ENCODE measurements at places on chromosomes 12 and 14.

- ATAC-seq: no peak
These were observed 11.5 kb upstream of the C14orf93 start for GRCh38 chr14:23021434-23021833.

GRCh38 chr12:107360482-107360881 is 267.1 kb upstream of the CRY1 start:
- ATAC-seq: no peak

DNA sequence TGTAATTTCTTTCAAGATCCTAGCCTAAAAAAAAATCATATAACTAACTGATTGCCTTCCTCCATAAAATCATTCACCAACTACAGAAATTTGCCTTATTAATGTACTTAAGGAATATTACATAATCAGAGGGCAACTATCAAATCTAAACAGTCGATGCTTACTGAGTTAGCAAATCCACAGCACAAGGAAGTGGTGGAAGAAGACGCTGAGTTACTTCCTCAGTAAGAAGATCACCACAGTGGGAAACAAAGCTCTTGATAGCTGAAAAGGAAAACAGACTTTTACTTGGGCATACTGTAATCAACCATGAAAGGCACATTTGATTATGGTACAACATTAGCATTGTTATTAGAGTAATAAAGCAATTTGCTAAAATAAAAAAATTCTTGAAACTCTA is 48.7 kb downstream of the HEATR5A start:
- ATAC-seq: no peak

DNA sequence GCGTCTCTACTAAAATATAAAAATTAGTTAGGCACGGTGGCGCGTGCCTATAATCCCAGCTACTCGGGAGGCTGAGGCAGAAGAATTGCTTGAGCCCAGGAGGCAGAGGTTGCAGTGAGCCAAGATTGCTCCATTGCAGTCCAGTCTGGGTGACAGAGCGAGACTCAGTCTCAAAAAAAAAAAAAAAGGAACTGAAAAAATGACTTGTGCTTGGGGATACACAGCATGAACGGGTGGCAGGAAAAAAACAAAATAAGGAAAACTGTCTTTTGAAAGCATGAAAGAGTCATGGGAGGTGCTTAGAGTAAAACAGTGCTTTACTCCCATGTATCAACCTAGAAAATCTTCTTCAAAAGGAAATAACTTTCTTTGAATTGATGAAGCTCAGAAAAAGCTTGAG is 80.8 kb downstream of the TMTC1 start:
- no peak for ATAC-seq

DNA sequence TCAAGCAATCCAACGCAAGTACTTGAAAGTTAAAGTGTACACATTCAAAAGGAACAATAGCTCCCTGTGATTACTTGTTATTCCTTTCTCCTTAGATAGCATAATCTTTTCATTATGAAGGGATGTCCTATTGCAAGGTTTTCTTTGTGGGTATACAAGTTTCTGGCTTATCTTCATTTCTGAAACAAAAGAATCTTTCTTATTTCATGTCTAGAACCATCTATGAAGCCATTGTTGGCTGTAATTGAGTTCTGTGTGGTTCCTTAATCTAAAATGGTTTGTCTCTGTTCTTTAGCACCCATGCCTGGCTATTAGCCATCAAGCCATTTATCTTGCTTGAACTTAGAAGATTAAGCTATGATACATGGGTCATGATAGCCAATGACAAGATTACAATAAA is 95.0 kb downstream of the VEZT start:
- no peak for ATAC-seq

- ATAC-seq: no peak
These were observed 227.4 kb downstream of the NEDD1 start for GRCh38 chr12:97134495-97134894.

GRCh38 chr12:86801439-86801838 is 545.2 kb upstream of the MGAT4C start:
- ATAC-seq: no peak

- ATAC-seq: no peak
These were observed 177.4 kb downstream of the DPF3 start for GRCh38 chr14:72716476-72716875.

- no peak for ATAC-seq
These were observed 73.5 kb upstream of the FICD start for GRCh38 chr12:108441549-108441948.

GRCh38 chr14:83814896-83815295 is 1715.0 kb upstream of the FLRT2 start:
- ATAC-seq: no peak

GRCh38 chr12:92571169-92571568 is 131.6 kb upstream of the PLEKHG7 start:
- no peak for ATAC-seq

DNA sequence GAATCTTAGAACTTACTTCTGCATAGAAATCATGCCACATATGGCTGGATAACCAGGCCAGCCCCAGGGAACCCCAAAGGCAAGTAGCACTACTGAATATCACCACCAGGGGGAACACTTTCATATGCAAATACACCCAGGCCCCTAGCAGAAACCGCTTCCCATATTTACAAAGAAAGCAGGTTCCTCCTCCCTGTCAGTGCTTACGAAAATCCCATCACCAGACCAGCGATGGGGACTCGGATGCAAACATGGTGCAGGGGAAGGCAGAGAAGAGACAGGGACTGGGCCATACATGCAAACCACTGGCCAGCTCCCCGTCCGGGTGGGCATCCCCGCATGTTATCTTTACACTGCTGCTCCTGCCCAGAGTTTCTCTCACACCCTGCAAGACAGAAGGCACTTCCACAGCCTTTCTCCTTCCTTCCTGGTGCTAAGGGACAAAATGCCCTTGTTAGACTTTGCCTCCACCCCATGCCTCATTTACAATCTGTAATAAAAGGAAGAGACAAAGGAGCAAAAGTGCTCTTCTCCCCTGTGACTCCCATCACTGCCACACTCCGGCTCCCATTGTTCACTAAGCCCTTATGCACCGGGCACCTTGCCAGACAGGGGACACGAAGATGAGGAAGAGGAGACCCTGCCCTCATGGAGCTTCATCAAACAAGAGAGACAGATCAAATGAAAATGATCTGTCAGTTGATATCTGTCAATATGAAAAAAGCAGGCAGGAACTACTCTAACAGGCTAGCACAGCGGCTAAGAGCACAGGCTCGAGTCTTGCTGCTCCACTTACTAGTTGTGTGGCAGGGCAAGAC is 62.3 kb downstream of the PTPN21 start:
- ATAC-seq: peak; percentile 99

GRCh38 chr12:75257510-75257909 is 47.9 kb upstream of the KCNC2 start:
- ATAC-seq: peak; percentile 59

DNA sequence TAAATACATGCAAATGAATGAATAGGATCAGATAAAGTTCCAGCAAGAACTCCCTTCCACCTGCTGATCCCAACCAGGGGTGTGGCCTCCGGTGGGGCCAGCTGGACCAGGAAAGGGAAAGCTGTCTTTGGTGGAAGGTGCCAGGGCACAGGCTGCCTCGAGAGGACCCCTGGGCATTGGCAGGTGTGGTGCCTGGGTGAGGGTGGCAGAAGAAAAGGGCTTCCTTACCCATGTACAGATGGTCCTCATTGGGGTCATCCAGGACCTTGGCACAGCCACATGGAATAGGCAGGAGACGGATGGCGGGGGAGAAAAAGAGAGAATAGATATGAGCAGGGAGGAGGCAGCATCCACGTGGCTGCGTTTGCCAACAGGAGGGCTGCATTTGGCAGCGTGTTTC is 36.4 kb downstream of the CAMKK2 start:
- ATAC-seq: no peak

GRCh38 chr14:81927070-81927469 is 393.4 kb upstream of the SEL1L start:
- ATAC-seq: no peak

DNA sequence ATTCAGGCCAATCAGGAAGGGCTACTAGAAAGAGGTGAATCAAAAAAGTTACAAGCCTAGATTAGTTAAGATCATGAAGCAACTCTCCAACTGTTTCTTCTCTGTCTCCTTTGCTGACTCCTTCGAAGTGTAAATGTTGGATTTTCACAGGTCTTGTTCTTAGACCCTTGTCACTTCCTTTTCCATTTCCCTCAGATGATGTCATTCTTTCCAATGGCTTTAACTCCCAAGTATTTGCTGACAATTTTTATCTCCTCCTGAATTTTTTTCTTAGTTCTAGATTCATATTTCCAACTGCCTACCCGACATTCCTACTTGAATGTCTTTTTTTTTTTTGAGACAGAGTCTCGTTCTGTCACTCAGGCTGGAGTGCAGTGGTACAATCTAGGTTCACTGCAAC is 10.8 kb downstream of the GAS2L3 start:
- no peak for ATAC-seq

- ATAC-seq: no peak
These were observed 6.4 kb upstream of the CD27 start for GRCh38 chr12:6438345-6438744.

GRCh38 chr12:101698800-101699347 is 1.4 kb downstream of the CHPT1 start:
- peak; percentile 70 for ATAC-seq

- no peak for ATAC-seq
These were observed 98.1 kb upstream of the GRIP1 start for GRCh38 chr12:66776974-66777373.

DNA sequence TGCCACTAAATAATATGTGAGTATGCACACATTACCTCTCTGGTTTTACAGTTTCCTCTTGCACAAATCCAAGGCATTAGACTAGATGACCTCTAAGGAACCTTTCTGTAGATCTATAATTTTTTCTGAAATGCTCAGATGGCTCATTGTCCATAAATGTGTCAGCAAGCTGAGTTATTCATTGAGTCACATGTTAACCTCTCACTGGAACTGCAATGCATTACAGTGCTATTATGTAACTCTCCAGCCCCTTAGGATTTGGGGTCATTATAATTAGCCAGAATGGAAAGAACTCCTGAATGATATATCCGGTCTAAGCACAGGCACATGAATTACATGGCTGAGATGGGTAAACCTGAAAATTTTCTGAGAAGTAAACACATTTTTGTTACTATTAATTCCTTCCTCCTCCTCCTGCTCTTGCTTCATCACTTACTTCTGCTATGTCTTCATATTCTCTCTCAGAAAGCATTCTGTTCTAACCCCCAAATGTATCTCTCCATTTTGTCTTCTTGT is 20.3 kb upstream of the DRAM1 start:
- peak; percentile 66 for ATAC-seq

GRCh38 chr14:78028471-78028870 is 141.7 kb upstream of the NRXN3 start:
- ATAC-seq: no peak

DNA sequence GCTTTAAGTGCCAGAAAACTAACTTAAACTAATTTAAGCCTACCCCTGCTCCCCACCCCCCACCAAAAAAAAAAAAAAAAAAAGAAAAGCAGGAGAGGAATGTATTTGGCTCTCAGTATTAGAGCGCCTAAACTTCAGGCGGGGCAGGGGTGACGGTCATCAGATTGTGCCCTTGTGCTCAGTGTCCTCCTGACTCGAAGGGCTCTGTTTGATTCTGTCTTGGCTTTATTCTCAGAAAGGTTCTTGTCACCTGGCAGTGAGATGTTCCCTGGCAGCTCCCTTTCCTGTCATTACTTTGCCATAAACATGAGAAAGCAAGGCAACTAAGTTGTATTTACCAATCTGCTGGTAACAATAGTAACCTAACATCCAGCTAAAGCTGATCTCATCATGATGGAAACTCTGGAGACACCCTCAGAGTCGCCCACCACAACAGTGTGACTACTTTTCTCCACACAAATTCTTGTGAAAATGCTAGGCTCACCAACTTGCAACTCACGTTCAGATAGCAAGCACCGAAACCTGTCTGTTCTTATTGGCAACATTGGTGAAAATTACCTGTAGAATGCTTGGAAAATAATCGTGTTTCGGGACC is 39.0 kb upstream of the WNK1 start:
- no peak for ATAC-seq

GRCh38 chr12:51001799-51002198 is 24.4 kb downstream of the SLC11A2 start:
- no peak for ATAC-seq

- no peak for ATAC-seq
These were observed 56.0 kb downstream of the TTC9 start for GRCh38 chr14:70697701-70698100.

- ATAC-seq: peak; percentile 71
These were observed 123.1 kb downstream of the SRGAP1 start for GRCh38 chr12:63967358-63968145.

DNA sequence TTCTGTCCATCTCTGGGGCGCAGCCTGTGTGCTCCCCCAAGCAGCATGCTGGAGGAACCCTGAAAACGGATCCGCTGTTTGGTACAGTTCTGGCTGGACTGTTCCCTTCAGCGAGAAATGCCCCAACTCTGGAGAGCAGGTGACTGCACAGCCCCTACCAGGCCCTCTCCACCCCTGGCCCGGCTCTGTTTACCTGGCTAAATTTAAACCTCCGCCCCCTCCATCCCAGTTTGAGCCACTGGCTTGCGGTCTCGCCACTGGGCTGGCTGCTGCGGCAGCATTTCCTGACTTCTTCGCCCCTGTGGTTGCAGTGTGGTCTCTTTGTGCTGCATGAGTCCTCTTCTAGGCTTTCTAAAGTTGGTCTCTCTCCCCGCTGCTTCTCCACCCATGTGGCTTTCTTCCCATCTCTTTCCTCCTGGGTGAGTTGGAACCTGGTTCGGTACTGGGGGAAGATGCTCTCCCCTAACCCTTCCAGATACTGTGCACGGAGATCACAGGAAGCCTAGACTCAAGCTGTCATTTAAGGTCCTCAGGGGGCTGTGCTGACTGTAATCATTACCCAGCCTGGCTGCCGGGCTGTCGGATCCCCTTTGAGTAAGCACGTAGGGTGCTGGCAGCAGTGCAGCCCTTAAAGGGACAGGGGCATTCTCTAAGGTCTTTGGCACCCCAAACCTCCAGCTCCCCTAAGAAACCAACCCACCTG is 60.6 kb downstream of the FBXL14 start:
- ATAC-seq: no peak

- no peak for ATAC-seq
These were observed 11.2 kb upstream of the PLD4 start for GRCh38 chr14:104913435-104913834.

GRCh38 chr14:69559581-69560011 is 15.1 kb downstream of the CCDC177 start:
- peak; percentile 63 for ATAC-seq

- peak; percentile 8 for ATAC-seq
These were observed 523 bp downstream of the WSB2 start for GRCh38 chr12:118060301-118061010.

- ATAC-seq: peak; percentile 93
These were observed 104.5 kb upstream of the FRMD6 start for GRCh38 chr14:51547260-51547659.

GRCh38 chr12:24444634-24445033 is 495.2 kb upstream of the SOX5 start:
- no peak for ATAC-seq

DNA sequence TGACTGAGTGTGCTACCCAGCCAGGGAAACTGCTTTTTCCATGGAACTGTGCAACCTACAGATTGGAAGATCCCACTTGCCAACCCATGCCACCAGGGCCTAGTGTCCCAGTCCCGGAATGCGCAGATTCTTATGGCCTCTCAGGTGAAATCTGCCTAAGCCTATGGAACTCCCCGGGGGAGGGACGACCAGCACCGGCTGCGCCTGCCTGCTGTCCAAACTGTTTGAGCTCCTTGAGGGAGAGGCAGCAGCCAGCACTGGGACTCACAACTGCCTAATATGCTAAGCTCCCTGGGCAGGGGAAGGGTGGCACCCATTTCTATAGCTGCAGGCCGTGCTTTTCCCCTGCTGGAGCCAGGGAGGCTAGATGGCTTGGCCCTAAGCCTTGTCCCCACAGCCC is 92.5 kb upstream of the GZMB start:
- no peak for ATAC-seq
